Effector memory CD8-positive, alpha-beta T cell (primary cell): ENCODE measurements at places on chromosomes 12 and 14.

DNA sequence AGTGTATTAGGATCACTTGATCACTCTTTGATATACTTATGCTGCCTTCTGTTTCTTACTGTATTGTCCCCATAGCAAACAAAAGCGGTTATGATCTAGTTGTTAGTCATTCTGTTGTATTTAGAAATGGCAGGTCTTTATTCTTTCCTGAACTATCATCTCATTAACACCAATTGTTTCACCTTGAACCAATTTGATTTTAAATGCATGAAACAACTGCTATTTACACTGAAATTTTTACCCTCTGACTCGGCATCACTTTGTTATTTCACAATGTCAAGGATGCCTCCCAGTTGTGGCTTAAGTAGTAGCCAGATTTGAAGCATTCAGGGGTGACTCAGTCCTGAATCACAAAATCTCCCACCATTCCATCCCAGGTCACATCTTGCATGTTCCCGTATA lies 303.5 kb downstream of the EGLN3 start:
- DNase-seq = no peak

DNA sequence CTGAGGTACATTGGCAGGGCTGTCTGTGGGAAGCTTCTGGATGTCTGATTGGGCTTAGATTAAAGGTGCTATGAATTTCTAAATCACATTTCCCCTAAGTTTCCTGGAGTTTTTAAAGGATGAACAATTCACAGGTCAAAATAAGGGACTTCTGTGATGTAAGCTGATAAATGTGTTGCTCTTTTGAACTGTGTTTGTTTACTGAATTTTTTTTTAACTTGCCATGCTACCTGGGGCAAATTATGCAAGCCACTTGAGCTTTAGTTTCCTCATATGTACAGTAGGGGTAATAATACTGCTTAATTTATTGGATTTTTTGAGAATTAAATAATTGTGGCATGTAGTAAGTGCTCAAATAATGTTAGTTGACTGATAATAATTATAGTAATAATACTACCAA lies 52.8 kb upstream of the CCDC91 start:
- DNase-seq = no peak

GRCh38 chr12:22473212-22473611 lies 71.1 kb downstream of the C2CD5 start:
- no peak for DNase-seq

- no peak for DNase-seq
Measured at GRCh38 chr12:1880153-1880845, 38.2 kb downstream of the CACNA2D4 start.

DNA sequence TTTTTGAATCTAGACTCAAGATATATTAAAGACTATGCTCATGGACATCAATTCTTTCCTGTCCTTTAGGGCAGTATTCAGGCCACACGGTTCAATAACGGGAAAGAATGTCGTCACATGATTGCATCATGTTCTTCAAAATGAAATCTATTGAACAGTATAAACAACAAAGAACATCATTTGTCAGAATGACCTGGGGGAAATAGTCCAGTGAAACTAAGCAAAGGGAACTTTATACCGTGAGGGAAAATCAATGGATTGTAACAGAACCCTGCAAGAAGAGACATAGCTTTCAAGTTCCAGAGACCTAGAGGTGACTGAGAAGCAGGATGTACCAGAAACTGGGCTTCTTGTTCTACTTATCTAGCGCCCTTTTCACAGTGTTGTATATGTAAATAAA lies 32.7 kb downstream of the FLRT2 start:
- no peak for DNase-seq

- DNase-seq = no peak
Measured at GRCh38 chr12:13257356-13257875, 60.9 kb downstream of the EMP1 start.

DNA sequence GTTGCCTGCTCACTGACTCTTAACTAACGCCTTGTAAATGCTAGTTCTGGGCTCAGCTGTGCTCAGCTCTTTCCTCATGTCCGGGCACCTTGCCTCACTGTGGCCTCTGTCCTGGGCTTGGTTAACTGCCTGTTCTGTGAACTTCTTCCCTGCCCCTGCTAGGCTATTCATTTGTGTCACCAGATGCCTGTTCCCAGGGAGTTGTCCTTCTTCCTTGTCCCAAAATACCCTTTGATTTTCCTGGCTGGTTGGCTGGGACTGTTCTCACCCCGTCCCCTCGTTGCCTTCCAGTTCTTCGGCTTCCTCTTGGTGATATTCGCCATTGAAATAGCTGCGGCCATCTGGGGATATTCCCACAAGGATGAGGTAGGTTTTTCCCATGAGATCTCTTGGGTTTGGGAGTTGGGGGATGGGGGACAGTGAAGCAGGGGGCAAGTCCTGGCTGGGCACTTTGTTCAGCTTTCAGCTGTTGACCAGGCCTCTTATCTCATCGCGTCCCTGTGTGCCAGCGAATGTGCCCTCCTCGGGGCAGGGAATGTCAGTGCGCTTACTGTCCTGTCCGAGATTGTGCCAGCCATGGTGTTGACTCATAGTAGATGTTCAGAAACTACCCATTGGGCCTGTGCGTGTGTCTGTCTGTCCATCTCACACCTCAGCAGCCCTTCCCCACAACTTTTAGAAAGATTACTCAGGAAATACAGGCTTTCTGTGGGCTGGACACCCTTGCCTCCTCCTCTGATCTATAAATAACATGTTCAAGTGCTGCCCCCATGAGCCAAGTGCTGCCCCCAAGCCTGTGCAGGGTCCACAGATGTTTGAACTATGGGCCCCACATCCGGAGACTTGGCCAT lies 33.1 kb downstream of the CD9 start:
- DNase-seq = no peak

DNA sequence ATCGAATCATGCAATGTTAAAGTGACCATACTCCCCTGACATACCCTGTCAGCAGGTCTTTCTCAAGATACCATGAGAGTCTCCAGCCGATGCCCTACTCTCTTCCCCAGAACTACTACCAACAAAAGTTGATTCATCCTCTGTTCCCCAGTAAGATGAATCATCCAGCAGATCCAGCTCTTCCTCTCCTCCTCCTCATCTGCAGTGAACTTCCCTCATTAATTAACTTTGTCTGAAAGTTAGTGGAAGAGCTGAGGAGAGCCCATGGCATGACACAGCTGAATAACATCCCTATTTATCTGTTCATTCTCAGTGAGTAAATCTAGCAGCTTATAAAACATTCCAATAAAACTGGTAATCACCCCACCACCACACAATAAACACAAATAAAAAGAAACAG lies 213.4 kb downstream of the EGLN3 start:
- DNase-seq = no peak

GRCh38 chr12:94557746-94558295 lies 92.5 kb downstream of the TMCC3 start:
- no peak for DNase-seq

DNA sequence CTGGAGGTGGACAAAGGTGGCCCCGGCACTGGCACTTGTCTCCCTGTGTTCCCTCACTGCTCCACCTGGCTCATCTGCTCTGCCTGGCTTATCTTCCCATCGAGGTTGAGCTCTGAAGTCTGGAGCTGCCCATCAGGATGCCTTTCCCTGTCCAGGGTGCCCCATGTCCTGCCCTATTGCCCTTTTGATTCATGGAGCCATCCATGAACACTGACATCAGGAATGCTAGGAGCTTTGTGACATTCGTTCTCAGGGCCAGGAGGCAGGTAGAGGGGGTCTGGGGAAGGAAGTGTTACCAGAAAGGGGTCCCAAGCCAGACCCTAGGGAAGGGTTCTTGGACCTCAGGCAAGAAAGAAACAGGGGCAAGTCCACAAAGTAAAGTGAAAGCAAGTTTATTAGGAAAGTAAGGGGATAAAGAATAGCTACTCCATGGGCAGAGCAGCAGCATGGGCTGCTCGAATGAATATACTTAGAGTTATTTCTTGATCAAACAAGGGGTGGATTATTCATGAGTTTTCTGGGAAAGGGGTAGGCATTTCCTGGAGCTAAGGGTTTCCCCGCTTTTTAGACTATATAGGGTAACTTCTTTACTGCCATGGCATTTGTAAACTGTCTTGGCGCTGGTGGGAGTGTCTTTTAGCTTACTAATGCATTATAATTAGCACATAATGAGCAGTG lies 51.6 kb downstream of the RIN3 start:
- DNase-seq = no peak

- no peak for DNase-seq
Measured at GRCh38 chr12:125162489-125163028, 97.3 kb downstream of the AACS start.

- no peak for DNase-seq
Measured at GRCh38 chr12:112299704-112300103, 82.5 kb downstream of the HECTD4 start.

DNA sequence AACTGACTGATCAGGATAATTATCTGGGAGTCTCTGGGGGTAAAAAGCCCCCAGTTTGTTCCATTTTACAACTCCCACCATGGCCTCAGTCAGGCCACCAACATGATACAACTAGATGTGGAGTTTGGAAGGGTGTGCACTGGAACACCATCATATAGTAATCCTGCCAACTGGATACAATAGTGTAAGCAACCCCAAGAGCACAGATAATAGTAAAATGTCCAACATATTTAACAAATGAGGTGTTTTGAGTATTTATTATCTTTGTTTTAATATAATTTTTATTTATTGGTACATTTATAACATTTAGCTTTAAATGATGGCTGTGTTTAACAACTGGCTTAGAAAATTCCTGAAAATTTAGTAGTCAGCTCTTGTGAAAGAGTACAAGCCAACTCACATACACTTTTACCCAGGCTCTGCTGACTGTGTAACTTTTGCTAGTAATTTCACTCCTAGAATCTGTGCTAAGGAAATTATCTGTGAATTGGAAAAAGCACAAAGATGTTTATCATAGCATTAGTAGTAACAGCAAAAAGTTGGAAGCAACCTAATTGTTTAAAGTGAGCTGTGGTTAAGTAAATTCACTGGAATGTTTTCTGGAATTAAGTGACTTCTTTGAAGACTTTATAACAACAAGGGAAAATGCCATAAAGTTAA lies 196.8 kb downstream of the RAD51B start:
- no peak for DNase-seq

DNA sequence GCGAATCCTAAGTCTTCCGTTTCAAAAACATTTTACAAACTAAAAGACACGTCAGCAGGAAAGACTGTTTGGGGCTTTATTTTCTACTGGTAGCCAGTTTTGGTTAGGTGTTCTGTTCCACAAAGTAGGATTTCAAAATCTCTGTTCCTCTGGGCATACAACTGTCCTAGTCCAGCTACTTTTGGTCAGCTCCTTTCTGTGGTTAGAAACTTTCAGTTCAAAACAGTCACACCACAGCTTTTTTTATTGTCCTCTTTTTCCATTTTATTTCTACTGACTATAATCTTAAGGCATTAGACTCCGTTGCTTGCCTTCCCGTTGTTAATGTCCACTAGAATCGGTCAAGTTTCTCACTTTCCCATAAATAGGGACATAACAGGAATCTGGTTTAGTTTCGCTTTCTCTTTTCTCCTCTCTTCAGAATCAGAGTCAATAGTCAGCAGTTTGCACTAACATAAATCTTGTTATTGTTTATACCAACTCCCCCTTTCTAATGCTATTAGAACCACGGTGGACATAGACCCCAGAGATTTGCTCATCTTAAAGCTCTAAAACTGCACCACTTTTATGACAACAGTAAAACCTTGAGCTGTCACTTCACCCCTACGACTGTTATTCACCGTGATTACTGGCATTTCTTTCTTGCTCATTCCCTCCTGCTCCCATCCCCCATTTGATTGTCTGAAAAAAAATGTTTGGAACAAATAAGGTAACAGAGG lies 41.5 kb upstream of the NPAS3 start:
- DNase-seq = no peak

GRCh38 chr12:2779281-2779680 lies 15.5 kb upstream of the FKBP4 start:
- DNase-seq = no peak

DNA sequence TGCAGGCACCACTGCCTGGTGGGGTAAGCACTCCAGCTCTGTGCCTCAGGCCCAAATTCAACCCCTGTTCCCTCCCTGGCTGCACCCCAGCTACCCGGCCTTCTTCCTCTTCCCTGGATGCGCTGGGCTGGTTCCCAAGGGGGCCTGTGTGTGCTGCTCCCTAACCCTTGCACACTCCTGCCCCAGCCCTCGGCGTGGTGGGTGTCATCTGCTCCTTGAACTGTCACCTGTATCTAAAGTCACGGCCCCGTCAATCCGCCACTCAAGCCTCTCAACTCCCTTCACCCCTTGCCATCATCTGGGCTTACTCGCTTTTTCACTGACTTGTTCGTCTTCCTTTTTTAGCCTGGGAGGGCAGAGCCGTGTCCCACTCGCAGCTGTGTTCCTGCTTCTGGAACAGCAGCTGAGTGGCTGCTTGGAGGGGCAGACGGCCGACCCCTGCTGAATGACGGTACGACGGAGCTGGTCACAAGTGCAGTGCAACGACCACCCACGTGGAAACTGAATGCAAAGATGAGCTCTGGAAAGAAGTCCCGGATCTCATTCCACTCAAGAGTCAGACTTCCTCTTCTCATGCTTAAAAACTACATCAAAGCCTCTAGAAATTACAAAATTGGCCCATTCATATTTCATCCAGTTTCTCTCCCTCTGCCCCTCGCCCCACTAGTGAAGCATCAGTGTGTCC lies 138.9 kb downstream of the PIWIL1 start:
- DNase-seq = no peak

DNA sequence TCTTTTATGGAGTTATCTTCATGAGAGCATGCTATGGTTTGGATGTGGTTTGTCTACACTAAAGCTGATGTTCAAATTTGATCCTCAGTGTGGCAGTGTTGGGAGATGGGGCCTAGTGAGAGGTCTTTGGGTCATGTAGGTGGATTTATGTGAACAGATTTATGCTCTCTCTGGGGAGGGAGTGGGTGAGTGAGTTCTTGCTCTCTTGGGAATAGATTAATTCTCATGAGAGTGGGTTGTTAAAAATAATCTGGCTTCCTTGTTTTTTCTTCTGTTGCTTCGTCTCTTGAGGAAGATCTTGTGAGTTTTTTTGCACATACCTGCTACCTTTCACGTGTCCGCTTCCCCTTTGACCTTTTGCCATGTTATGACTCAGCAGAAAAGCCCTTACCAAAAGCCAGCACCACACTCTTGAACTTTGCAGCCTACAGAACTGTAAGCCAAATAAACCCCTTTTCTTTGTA lies 20.5 kb downstream of the DERA start:
- DNase-seq = no peak
